ENCODE measurements at places on chromosomes 2 and 18.

- no peak for DNase-seq
Observed at GRCh38 chr2:239715606-239716005, 309.5 kb downstream of the NDUFA10 start.

GRCh38 chr2:172792711-172793110 lies 57.1 kb downstream of the RAPGEF4 start:
- DNase-seq, result peak; percentile 28

GRCh38 chr2:76579911-76580310 lies 869.2 kb upstream of the GCFC2 start:
- no peak for DNase-seq

DNA sequence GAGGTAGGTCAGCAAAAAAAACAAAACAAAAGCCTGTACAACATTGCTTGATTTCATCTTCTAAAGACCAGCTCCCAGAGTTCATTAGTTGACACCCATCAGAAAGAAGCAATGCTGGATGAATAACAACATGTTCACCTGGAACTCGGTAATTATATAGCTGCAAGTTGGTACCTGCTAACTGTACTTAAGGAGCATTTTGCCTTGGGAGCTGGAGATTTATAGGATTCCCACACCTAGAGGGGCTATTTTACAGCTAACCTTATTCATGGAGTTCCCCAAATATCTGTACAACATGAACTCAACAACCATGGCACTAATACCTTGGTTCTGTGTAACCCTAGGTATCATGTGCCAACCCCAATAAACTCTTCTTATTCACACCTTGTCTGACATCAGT lies 281.1 kb upstream of the NCKAP5 start:
- DNase-seq, result no peak

DNA sequence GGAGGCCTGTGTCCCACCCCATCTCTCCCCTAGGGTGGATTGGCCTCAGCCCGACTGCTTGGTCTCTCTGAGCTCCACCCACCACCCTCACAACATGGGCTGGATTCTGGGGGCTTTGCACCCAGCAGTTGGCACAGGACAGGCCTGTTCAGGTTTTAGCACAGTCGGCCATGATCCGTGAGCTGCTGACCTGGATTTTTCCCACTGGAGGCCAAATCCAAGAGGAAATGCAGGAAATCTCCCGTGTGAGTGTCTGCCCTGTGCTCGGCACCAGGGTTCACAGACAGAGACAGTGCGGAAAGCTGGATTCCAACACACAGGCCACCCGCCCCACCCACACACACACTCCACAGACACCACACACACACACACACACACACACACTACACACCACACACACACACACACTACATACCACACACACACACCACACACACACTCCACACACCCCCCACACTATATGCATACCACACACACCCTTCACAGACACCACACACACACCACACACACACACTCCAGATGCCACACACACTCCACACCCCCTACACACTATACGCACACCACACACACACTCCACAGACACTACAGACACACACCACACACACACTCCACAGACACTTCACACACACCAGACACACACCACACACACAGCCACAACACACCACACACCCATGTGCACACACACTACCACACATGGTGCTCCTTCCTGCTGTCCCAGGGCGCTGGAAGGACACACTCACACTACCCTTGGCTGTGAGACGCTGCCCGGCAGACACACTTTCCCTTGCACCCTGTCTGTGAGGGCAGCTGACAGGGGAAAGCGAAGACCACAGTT lies 14.1 kb downstream of the MBP start:
- DNase-seq, result no peak

- DNase-seq, result no peak
Observed at GRCh38 chr2:30958918-30959265, 151.6 kb upstream of the CAPN13 start.

- no peak for DNase-seq
Observed at GRCh38 chr2:74835831-74836674, 2.1 kb downstream of the HK2 start.

- peak; percentile 79 for DNase-seq
Observed at GRCh38 chr2:150389447-150389846, 98.0 kb downstream of the RND3 start.

DNA sequence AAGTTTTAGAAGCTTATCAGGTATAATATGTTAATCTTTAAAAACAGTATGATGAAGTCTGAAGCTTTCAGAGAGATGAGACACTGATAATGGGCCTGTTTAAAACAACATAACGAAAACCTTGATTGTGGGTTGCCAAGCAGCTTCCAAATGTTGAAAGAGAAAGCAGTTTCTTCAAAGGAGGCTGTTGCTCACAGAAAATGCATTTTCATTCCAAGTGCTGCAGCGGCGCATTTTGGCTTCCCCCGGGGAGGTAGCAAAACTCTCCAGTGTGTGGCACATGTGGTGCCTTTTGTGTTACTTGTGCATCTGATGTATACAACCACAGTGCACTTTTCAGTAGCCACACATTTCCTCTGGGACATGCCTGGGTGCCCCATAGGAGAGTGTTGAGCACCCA lies 66.1 kb downstream of the TMEFF2 start:
- no peak for DNase-seq

- no peak for DNase-seq
Observed at GRCh38 chr2:180747728-180748127, 232.7 kb upstream of the UBE2E3 start.

- no peak for DNase-seq
Observed at GRCh38 chr2:19643117-19643518, 258.7 kb downstream of the TTC32 start.

GRCh38 chr18:56284319-56284718 lies 354.1 kb downstream of the TXNL1 start:
- DNase-seq, result peak; percentile 61

DNA sequence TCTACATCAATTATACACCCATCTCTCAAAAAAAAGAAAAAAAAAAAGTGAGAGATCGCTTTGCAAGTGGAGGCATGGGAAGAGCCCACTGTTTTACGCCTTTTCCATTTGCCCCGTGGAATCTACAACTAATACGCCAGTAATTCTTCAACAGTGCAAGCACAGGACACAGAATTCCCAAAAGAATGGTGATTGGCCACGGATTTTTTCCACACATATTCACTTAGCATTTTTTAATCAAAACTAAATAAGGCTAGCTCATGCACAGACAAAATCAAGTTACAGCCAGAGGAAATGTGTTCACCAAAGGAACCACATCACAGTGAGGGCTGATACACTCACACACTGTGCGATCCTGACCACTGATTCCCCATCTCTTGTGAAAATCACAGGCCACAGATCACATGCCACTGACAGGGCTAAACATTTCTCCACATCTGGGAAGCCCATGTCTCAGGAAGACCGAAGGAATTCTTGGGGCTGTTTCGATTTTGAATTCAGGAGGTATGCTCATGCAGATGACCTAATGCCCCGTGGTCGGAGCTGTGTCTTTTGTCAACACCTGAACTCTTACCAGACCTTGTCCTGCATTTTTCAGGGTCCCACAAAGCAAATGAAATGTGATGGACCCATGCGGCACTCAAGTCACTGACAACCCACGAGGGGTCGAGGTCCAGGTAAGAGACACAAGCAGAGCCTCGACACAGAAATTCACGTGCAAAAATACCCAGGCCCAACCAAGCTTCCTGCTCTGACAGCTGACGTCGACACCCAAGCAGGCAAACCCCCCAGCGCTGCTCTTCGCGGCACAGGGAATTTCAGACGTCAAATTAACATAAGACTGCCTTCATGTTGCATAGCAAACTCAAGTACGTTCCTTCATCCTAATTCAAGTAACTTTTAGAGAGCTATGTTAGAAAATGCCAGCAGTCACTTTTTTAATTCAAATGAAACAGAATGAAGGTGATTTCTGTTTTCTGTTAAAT lies 69.6 kb downstream of the ZNF516 start:
- peak; percentile 77 for DNase-seq

DNA sequence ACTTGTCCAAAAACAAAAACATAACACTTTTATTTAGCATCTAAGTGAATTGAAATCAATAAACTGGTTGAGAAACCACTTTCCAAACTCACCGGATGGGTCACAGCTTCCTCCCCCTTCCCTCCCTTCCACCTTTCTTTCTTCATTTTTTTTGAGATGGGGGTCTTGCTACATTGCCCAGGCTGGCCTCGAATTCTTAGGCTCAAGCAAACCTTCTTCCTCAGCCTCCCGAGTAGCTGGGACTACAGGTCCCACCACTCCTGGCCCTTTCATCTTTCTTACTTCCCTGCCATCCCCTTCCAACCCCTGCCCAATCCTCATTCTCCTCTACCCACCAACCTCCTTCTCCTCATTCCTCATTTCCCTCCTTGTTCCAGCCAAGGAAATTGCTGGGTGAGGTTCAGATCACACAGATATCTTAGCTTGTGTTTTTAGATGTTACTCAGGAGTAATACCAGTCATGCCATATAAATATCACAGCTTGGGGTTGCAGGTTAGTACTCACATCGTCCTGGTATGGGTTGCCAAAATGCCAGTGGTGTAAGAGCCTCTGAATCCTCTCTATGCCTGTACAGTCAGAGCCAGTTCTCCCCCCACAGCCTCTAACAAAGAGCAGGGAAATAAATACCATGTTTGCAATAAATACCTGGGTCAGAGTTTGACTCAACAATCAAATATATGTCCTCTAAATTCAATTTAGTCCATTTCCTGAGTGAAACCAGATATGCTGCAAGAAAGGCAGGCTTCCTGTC lies 132.7 kb upstream of the NDUFV2 start:
- DNase-seq, result peak; percentile 66

GRCh38 chr2:219400562-219400961 lies 12.8 kb upstream of the DNPEP start:
- no peak for DNase-seq

DNA sequence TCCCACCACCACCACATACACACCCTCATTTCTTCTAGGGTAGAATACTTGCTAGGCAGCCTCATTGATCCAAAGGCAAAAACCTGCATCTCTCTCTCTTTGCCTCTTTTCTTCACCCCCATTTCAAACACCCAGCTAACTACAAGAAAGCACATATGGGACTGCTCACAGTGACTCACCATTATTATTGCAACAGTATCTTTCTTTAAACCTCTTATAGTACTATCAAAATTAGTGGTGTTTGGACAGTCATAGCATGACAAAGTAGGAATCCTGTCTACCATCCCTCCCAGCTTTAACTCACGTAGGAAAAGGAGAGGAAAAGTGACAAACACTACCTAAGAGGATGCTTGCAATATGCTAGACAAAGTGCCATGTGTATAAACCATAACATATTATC lies 422.5 kb upstream of the CRIM1 start:
- peak; percentile 12 for DNase-seq

GRCh38 chr2:152399003-152399402 lies 64.0 kb downstream of the FMNL2 start:
- DNase-seq, result no peak

GRCh38 chr18:31880186-31880898 lies 62.6 kb downstream of the TRAPPC8 start:
- no peak for DNase-seq

GRCh38 chr2:100642425-100642824 lies 79.6 kb downstream of the PDCL3 start:
- no peak for DNase-seq

- peak; percentile 59 for DNase-seq
Observed at GRCh38 chr2:86037141-86037794, 68.4 kb downstream of the POLR1A start.

DNA sequence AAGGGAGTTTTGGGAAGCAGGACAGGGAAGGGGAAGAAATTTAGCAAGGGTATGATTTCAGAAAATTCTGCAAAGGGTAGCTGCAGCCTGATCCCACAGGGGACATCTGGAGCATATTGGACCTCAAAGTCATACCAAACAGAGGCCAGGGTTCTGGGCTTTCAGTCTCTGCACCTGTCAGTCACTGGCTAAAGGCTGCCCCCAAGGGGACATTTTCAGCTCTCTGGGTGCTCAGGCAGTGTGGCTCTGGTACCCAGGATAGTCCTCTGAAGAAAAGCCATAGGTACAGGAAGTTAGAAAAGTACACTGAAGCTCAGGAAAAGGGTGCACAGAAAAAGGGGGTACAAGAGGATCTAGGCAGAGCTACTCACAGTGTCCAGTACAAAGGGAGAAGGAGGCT lies 149.2 kb downstream of the INSIG2 start:
- no peak for DNase-seq

- DNase-seq, result no peak
Observed at GRCh38 chr2:112643488-112643887, 2.3 kb upstream of the SLC20A1 start.

GRCh38 chr2:205425102-205425501 lies 257.2 kb upstream of the NRP2 start:
- no peak for DNase-seq

- DNase-seq, result peak; percentile 95
Observed at GRCh38 chr2:157032017-157032416, 225.5 kb upstream of the GALNT5 start.

GRCh38 chr2:120875431-120875830 lies 139.8 kb downstream of the GLI2 start:
- peak; percentile 44 for DNase-seq

GRCh38 chr2:88188748-88189147 lies 18.6 kb downstream of the THNSL2 start:
- peak; percentile 30 for DNase-seq

GRCh38 chr2:66601624-66602023 lies 166.7 kb downstream of the MEIS1 start:
- DNase-seq, result peak; percentile 30

GRCh38 chr2:664063-664462 lies 13.1 kb downstream of the TMEM18 start:
- DNase-seq, result no peak

- DNase-seq, result no peak
Observed at GRCh38 chr2:230781130-230781797, 68.6 kb downstream of the CAB39 start.

DNA sequence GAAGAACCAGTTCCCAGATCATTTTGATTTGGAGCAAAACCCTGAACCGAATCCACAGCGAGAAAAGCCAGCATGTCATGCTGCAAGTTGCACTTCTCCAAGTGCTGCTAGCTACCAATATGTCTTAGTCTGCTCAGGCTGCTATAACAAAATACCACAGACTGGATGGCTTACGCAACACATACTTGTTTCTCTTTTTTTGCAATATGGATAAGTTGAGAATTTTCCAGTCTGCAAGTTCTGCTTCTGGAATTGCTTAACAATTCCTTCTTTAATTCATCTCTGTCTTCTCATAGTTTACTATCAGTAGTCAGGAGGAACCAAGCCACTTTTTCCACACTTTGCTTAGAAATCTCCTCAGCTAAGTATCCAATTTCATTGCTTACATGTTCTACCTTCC lies 105.9 kb upstream of the RBBP8 start:
- no peak for DNase-seq

DNA sequence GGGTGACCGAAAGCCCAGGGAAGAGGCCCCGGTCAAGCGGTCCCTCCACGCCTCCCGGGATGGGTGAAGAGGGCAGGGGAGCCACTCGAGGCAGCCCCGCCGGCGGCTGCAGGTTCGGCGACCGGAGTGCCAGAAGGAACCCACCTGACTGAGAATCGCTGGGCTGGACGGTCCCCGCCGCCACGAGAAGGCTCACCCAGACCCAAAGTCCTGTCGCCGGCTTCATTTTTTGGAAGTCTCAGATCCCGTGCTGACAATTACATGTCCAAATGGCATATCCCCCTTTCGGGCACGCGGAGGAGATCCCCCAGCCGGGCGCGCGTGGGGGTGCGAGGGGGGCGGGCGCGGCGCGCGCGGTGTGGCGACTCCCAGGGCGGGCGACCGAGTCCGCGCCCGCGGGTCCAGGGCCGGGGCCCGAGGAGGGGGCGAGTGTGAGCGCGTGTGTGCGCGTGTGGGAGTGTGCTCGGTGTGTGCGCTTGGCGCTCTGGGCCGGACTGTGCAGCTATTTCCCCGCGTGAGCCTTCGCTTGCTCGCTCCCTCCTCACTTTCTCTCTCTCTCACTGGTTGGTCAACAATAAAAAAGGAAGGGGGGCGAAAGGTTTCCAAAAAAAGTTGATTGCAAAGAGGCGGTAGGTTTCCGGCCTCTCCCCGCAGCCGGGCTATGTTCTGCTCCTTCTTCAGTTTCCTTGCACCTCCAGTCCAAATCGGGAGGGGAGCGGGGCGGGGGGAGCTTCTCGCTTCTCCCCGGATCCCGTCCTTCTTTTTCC lies at the start of gene ERBB4:
ERBB4 (minus strand) TSS at position 498 of the 767 bp plus-strand sequence; CDS start at position 226, 272 bp downstream.
- no peak for DNase-seq

Measured in fibroblast of skin of abdomen (primary cell).